ENCODE measurements at places on chromosomes 7 and 10. TPM values are rescaled to one million over a fixed set of nuclear protein-coding genes. Genes with fewer than 3 reads are reported as not detected.

The GPR26 gene
- not detected for total RNA-seq

The CYP2W1 gene
- total RNA-seq, result 1.6 TPM

The TMEM26 gene
- 0.53 TPM for total RNA-seq

The YAE1 gene
- total RNA-seq, result 23.1 TPM

The TCAF2 gene
- 2.5 TPM for total RNA-seq

The ARMC3 gene
- total RNA-seq, result 0.18 TPM

The NCAPG2 gene
- 11.7 TPM for total RNA-seq

The EBLN1 gene
- total RNA-seq, result not detected

The TFR2 gene
- total RNA-seq, result 1.2 TPM

The STEAP4 gene
- 189 TPM for total RNA-seq

The HYCC1 gene
- total RNA-seq, result 60.0 TPM

The ACTL6B gene
- total RNA-seq, result not detected

The UNCX gene
- total RNA-seq, result not detected

The ZNF503 gene
- total RNA-seq, result 30.2 TPM

The EPDR1 gene
- total RNA-seq, result 46.9 TPM

The NAT16 gene
- total RNA-seq, result not detected

The NEBL gene
- total RNA-seq, result 37.2 TPM

The HNRNPF gene
- 130 TPM for total RNA-seq

The A1CF gene
- not detected for total RNA-seq

The PRSS37 gene
- not detected for total RNA-seq

The HOXA6 gene
- 15.8 TPM for total RNA-seq

The FLNC gene
- 11.7 TPM for total RNA-seq

The CPEB3 gene
- 6.2 TPM for total RNA-seq

The CALHM3 gene
- not detected for total RNA-seq

The GBX1 gene
- not detected for total RNA-seq

The BICC1 gene
- total RNA-seq, result 42.1 TPM

The DGKI gene
- total RNA-seq, result 2.3 TPM
